ENCODE measurements at places on chromosomes 6 and 20. TPM values are rescaled to one million over a fixed set of nuclear protein-coding genes. Genes with fewer than 3 reads are reported as not detected.

Gene IL20RA
- total RNA-seq, result 0.60 TPM

GRCh38 chr6:21595285-21596144, 2.0 kb downstream of the SOX4 start:
- DNase-seq, result peak; percentile 87

Gene UBE2V1
- 77.0 TPM for total RNA-seq

DNA sequence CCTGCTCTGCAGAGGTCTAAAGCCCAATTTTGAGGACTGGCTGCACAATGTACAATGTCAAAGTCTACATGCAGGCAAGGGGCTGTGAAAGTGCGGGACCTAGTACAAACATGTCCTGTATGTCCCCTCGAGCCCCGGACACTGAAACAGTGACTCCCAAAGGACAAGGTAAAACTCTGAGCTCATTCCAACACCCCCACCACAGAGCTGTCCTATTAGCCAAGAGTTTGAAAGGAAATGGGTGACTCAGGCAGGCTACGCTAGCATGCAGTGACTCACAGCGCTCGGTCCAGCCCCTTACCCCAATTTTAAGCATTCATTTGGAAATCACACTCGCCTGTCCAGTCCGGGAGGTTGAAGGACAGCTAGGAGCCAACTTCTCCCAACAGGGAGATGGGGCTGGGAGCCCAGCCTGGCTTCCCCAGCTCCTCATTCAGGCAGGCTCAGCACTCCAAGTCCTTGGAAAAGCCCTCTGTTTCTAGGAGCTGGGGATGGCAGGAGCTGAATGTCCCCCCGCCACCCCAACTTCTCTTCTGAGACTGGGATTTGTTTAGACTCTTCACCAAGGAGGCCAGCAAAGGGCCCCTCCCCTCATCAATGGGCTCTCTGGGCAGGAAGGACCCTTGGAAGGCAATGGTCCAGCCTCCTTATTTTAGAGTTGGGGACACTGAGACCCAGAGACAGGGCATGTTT, 3.9 kb downstream of the SDC4 start:
- DNase-seq, result peak; percentile 86

- peak; percentile 67 for DNase-seq
Observed at GRCh38 chr6:43744931-43745727, 24.9 kb upstream of the VEGFA start.

Gene CYB5R4
- 16.9 TPM for total RNA-seq

DNA sequence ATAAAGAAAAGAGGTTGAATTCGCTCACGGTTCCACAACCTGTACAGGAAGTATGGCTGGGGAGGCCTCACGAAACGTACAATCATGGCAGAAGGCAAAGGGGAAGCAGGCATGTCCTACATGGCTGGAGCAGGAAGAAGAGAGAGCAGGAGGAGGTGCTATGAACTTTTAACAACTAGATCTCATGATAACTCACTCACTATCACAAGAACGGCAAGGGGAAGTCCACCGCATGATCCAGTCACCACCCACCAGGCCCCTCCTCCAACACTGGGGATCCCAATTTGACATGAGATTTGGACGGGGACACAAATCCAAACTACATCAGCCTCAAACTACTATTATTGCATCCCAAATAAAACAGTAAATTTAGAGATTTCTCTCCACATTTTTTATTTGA, 53.6 kb upstream of the CST7 start:
- DNase-seq, result no peak

Gene FAM210B
- total RNA-seq, result 40.3 TPM

Gene DCDC2
- total RNA-seq, result not detected

DNA sequence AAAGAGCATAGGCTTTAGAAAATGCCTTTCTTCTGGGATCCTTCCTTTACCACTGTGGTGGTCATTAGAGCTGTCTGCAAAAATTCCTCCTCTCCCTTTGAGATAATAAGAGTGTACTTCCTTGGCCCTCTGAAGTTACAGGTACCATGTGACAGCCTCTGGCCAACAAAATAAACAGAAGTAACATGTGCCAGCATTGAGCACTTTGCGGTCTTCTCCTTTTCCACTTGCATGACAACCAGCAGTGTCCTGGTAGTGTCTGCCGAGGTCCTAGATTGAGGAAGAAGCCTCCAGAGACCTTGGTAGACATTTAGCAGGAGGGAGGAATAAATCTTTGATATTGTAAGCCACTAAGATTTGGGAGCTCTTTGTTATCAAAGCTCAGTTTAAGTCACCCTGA, 87.5 kb upstream of the ARID1B start:
- no peak for DNase-seq

- DNase-seq, result peak; percentile 92
Observed at GRCh38 chr6:42661540-42662153, 60.8 kb downstream of the PRPH2 start.

Gene WFDC10B
- total RNA-seq, result 0.48 TPM

- no peak for DNase-seq
Observed at GRCh38 chr6:37435816-37436215, 2.8 kb downstream of the CMTR1 start.

Gene TRIM38
- total RNA-seq, result 13.8 TPM

All from posterior vena cava (tissue), 2 donors.